ENCODE measurements at places on chromosomes 5 and 9. TPM values are rescaled to one million over a fixed set of nuclear protein-coding genes. Genes with fewer than 3 reads are reported as not detected.
A peak's percentile ranks its signal among the peaks of the same experiment; 100 is the strongest.

FOXI1 gene
- 0.03 TPM for polyA plus RNA-seq

ANKRD55 gene
- polyA plus RNA-seq: not detected

LCN1 gene
- not detected for polyA plus RNA-seq

GRCh38 chr5:54630738-54631359 lies 113.3 kb downstream of the SNX18 start:
- no peak for DNase-seq

IRX4 gene
- not detected for polyA plus RNA-seq

GRCh38 chr5:10645146-10645545 lies 81.3 kb downstream of the ANKRD33B start:
- DNase-seq: no peak

IL5 gene
- polyA plus RNA-seq: not detected

GRCh38 chr5:138148811-138149210 lies 9.6 kb upstream of the NME5 start:
- no peak for DNase-seq

- DNase-seq: peak; percentile 65
Observed at GRCh38 chr5:139181835-139182452, 16.2 kb downstream of the SIL1 start.

Measured in small intestine (tissue), 16 donors.